ENCODE measurements at places on chromosomes 2 and 18.

- DNase-seq = no peak
Measured at GRCh38 chr2:105886687-105887086, 142.0 kb downstream of the NCK2 start.

GRCh38 chr2:44744961-44745892 is 196.3 kb upstream of the SIX3 start:
- no peak for DNase-seq

DNA sequence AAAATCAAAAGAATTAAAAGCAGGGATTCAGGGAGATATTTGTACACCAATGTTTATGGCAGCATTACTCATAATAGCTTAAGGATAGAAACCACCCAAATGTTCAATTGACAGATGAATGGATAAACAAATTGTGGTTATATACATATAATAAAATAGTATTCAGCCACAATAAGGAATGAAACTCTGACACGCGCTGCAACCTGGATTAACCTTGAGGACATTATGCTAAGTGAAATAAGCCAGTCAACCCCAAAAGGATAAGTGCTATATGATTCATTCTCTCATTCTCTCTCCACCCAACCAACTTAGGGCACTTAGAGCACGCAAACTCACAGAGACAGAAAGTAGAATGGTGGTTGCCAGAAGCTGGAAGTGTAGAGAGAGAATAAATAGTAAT is 216.8 kb upstream of the SLC14A2 start:
- DNase-seq = no peak

GRCh38 chr2:240603846-240604245 is 17.3 kb downstream of the CAPN10 start:
- no peak for DNase-seq

- no peak for DNase-seq
Measured at GRCh38 chr2:183709829-183710228, 585.6 kb downstream of the NUP35 start.

DNA sequence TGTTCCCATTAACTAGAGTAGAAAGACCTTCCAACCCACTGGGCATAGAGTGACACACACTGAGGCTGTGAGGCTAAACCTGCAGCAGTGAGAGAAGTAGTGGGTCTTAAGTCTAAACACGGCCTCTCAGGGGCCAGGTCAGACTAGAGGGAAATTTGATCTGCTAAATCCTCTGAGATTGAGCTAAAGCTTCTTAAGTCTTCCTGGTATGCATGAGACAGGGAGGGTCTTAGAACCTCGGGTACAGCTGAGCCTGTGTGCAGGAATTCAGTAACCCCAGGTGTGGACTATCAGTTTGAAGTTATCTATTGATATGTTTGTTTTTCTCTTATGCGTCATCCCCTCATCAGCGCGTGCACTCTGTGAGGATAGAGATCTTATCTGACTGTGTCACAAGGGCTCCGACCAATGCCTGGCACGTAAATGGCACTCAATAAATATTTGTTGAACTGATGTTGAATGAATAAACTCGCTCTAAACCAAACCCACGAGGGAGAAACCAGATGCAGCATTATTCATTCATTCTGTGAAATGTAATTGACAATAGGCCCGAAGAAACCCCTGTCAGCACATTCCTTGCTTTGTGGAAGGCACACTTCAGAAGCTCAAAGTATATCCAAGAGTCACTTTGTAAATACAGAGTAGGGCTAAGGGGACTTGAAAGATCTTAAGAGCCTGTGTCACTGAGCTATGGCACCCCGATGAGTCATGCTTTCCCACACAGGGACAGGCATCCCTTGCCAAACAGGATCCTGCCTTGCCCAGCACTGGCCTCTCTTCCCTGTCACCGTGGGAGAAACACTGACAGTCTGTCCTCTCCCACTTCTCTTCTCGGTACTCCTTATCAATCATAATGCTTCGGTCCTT is 21.7 kb upstream of the RAB10 start:
- peak; percentile 20 for DNase-seq

GRCh38 chr2:225788571-225789094 is 389.1 kb downstream of the NYAP2 start:
- no peak for DNase-seq

DNA sequence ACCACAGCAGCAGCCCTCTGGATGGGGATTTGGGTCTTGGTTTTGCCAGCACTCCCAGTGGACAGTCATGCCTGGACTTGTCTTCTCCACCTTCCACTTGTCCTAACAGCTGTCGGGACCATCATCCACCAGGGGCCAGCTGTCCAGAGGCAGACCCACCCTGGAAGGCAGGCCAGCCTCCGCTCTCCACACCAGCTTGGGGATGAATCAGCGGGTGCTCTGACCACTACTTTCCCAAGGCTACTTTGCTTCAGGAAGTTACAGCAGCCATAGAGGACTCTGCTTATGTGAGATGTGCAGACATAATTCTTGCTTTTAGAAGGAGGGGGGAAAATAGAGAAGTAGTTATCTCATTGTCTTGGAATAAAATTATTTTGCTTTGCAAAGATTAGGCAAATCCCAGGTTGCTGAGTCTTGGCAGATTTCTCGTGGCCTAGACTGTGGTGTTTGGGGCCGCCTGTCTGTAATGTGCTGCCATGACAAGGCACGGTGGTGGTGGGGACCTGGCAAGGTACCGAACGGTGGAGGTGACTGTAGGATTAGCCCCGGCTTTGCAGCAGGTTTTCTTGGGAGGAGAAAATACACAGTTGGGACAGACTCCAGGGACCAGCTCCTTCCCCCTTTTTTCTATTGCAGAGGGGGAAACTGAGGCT is 148.7 kb downstream of the AGAP1 start:
- no peak for DNase-seq

DNA sequence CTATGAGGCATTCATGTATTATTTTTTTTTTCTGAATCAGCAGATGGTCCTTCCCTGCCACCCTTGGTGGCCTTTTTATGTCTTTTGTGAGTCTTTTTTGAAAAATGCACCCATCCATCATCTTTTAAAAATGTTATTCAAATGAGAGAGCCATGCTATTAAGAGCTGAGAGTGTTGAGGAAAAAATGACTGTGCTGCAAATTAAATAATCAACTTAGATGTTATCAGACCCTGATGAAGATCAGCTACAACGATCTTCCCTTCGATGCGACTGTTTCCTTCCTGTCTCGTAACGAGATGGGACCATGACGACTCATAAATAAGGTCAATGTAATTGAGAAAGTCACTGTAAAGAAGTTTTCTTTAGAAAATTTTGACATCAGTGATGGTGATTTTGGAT is 44.4 kb downstream of the TRIB2 start:
- DNase-seq = no peak

DNA sequence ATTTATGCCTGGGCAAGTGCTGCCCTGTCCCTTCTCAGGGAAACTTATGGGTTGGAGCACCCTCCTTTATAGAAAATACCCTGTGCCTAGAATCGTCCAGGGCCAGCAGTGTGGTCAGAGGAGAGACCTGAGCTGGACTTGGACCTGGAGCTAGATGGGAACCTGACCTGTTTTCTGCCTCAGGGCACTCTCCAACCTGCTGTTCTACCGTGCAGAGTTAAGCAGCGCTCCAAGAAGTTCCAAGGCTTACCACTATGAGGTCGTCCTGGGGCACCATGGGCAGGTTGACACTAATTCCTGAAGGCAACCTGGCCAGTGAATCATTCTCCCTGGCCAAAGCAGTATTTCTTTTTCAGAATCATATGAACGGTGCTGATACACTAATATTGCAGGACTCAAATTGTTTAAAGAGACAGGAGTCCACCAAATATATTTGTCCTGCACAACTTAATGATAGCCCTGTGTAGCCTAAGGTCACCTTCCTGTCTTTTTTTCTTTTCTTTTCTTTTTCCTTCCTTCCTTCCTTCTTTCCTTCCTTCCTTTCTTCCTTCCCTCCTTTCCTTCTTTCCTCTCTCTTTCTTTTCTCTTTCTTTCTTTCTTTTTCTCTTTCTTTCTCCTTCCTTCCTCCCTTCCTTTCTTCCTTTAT is 455.4 kb upstream of the HNMT start:
- no peak for DNase-seq

GRCh38 chr2:11530864-11531465 is 2.9 kb upstream of the GREB1 start:
- no peak for DNase-seq

DNA sequence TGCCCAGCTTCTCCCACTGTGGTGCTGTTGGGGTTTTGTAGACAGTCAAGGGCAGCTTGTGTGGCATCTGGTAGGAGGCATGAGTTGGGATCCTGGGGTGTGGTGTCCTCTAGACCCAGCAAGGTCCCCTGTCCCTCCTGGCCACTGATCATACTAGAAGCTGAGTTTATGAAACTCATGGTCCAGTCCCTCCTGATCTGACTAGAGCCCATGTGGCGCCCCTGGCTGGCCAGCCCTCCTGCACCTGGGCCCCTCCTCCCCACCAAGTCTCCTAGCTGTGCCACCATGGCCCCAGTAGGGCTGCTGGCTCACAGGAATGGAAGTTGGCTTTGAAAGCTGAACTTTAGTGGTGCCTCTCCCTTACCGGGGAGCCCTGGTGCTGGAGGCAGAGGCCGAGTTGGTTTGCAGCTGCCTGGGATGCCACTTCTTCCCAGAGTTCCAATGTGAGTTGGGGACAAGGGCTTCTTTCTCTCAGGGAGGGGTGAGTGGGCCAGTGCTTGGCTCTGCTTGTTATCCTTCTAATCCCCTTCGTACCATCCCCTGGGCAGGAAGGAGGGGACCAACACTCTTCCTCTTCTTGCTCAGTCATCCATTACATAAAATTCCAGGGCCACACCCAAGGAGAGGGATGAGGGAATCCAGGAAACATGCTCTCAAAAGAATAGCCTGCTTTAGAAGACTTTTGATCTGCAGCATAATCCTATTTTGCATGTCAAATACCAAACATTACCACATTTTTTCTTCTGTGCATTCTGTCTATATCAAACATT is 37.5 kb upstream of the HAAO start:
- DNase-seq = no peak

- DNase-seq = no peak
Measured at GRCh38 chr2:76298041-76298440, 587.3 kb upstream of the GCFC2 start.

GRCh38 chr2:28002181-28002580 is 111.7 kb downstream of the BABAM2 start:
- DNase-seq = no peak

DNA sequence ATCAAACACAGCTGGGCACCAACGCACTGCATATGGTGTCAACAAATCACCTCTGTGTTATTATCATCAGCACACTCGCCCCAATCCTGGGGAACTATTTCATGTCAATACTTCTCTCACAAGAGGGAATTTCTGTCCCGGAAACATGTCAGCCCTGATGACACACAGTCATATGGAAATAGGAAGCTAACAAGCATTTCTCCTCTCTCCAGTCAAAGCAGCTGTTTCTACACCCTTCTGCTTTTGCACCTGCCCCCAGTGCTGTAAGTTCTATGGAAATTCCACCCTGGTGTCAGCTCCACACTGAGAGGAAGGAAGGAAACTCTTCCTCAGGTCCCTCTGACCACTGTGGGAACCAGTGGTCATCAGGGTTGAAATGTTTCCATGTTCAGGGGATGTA is 447.6 kb upstream of the ID2 start:
- DNase-seq = peak; percentile 49

- DNase-seq = no peak
Measured at GRCh38 chr2:237281836-237282306, 132.1 kb downstream of the COL6A3 start.

- DNase-seq = no peak
Measured at GRCh38 chr18:75358928-75359327, 68.6 kb downstream of the SMIM21 start.

- no peak for DNase-seq
Measured at GRCh38 chr2:69612200-69612599, 31.3 kb downstream of the AAK1 start.

DNA sequence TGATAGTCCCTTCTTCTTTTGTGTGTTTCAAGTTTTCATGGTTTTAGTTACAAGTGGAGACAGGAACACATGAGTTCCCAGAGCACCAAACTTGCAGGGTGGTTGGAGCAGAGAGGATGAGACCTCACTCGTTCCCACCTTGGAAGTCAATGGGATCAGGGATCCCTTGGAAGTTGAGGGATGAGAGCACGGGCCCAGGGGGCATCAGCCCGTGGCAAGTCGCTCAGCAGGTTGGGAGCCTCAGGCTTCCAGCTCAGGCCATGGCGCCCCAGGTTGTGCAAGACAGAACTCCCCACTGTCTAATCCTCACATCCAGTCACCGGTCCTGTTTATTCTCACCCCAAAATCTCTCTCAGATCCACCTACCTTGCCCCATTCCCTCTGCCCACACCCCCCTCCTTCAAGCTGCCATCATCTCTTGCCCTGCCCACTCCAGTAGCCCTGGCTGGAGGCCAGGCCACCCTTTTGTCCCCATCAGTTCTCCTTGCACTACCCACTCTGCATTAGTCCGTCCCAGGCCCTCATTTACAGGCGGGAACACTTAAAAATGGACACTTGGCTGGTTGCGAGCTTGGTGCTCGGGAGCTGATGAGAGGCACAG is 37.6 kb upstream of the FOSL2 start:
- DNase-seq = no peak

DNA sequence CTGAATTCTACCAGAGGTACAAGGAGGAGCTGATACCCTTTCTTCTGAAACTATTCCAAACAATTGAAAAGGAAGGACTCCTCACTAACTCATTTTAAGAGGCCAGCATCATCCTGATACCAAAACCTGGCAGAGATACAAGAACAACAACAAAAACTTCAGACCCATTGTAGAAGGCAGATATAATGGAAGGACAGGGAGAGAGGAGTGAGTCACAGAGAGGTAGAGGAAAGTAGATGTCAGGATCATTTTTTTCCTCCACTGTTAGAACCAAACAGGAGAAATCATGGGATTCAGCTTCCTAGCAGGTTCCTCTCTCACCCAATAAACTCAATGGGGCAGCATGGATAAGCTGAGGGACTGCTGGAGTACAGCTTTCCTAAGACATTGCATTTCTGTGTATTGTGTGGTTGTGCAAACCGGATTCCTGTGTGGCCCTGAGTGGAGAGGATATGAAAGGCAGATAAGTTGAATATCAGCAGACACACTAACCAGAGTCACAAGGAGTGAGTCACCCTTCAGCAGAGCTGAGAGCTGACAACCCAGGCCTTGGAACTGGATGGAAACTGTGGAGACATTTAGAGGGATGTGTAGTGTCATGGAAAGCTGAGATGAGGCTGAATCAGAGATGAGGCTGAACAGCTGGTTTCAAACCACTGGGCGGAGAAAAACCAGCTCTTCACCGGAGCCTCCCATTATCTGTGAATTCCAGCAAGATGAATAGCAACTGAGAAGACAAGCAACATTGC is 60.9 kb upstream of the MMADHC start:
- DNase-seq = no peak

GRCh38 chr2:7598402-7598801 is 681.2 kb downstream of the RNF144A start:
- no peak for DNase-seq

Measured in CD4-positive, alpha-beta T cell treated with Interferon gamma for 1 hour (primary cell).